ENCODE measurements at places on chromosomes 4 and X. TPM values are rescaled to one million over a fixed set of nuclear protein-coding genes. Genes with fewer than 3 reads are reported as not detected.
A peak's percentile ranks its signal among the peaks of the same experiment; 100 is the strongest.

Gene FATE1
- 0.49 TPM for total RNA-seq

- DNase-seq = peak; percentile 89
Measured at GRCh38 chrX:41384051-41384705, 50.2 kb downstream of the DDX3X start.

Gene CPZ
- 13.2 TPM for total RNA-seq

Gene USP51
- 1.1 TPM for total RNA-seq

DNA sequence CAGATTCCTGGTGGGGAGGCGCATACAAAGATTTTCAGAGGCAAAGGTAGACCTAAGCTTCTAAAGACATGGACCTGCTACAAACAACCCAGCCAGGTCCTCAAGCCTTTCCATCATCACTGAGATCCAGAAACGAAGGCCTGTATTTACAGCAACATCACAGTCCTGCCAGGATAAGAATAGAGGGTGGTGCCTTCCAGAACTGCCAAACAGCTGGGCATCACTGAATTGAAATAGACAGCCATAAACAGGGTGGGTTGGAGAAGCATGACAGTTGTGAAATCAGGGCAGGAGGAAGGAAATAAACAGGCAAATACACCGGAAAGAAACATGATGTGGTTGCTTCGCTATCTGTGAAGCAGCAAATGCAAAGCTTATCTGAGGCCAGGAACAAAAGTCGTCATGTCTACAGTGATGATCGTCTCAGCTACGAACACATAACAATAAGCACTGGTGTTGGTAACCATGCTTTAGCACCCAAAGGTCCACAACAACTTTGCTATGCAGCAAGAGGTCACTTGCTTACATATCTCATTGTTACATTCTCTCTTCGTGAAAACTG, 6.7 kb upstream of the TMEM154 start:
- no peak for DNase-seq

Gene CHRDL1
- 177 TPM for total RNA-seq

Gene PRDM8
- 10.6 TPM for total RNA-seq

DNA sequence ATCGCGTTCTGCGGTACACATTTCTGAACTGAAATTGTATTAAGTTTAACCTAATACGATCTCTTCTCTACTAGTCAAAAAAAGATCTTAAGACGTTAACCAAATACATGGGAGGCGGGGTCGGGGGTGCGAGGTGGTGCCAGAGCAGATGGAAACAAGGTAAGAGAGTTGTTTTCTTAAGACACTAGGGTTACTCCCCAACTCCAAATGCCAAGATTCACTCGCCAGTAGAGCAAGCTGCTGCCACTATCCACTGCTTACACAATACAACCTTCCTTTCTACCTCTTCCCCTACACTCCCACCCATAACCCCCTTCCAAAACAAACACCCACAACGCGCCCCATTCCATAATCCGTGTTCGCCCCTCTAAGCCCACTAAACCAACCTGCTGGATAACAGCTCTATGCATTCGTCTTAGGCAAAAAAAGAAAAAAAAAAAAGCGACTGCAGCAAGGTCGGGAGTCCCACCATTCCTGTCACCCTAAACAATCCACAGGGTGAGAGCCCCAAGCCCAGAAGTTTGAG, 1.3 kb downstream of the LCORL start:
- peak; percentile 19 for DNase-seq

Gene FGD1
- 5.6 TPM for total RNA-seq

DNA sequence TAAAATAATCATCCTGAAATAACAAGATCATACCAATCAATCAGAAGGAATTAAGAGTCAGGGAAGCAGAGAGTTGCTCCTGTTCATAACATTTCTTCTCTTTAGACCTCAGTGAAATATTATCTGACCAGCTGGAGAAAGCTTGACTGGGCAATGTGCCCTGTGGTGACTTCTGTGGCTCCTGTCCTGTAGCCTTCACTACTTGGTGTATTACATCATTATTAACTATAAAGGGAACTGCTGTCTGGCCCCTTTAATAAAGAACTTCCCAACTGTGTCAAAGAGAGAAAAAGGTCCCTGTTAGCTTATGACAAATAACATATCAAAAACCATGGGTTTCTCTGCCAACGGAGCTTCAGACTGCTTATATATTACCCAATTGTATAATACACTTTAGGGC, 18.0 kb downstream of the OPHN1 start:
- peak; percentile 91 for DNase-seq

DNA sequence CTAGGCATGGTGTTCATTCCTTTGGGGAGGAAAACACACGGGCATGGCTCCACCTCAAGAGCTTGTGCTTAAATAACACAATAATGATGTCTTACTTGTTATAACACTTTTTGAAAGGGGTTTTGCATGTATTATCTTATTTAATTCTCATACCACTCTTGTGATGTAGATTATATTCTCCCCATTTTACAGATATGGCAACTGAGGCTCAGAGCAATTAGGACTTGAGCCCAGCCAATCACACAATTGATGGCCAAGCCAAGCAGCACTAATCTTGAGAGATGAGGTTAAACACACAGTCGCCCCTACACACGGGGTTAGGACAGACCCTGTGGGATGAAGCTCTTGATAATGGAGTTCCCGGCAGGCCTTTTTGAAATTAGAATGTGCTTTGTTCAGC, 45.1 kb downstream of the BCORL1 start:
- DNase-seq = no peak

Gene LUZP4
- total RNA-seq = not detected

- DNase-seq = no peak
Measured at GRCh38 chr4:38684271-38684670, 20.3 kb downstream of the KLF3 start.

DNA sequence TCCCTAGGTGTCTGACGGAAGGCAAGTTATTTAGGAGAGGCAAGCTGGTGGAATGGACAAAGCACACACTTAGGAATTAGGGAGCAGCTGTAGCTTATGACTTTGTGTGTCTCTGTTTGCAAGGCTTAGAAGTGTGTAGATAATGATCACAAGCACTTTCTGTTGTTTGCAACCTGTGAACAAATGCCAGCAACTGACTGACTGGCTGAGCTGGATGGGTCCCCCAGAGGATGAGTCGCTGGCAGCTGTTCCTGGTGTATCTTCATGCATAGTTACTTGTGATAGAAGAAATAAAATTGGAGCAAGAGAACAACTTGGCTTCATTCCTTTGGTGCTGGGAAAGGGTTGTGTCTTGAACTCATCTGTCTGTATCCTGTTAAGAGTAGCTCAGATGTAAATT, 64.2 kb upstream of the BEND4 start:
- DNase-seq = no peak

DNA sequence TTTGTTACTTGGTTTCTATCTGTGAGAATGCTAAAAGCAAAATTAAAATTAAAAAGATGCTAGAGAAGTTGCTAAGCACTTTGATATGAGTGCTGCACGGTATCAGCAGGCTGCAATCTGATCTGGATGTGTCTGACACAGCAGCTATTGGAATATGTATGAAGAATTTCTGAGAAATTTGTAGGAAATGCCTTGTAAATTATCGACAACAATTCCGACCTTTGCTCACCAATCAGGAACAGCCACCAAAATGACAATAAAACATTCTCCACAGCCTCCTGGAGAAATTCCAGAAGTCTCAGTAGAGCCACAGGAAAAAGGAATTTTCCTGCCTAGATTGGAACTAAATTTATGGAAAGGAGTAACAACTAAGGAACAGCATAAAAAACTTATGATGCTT, 82.5 kb downstream of the TIGD2 start:
- DNase-seq = no peak

- peak; percentile 48 for DNase-seq
Measured at GRCh38 chrX:119181491-119181890, 53.9 kb upstream of the KIAA1210 start.

DNA sequence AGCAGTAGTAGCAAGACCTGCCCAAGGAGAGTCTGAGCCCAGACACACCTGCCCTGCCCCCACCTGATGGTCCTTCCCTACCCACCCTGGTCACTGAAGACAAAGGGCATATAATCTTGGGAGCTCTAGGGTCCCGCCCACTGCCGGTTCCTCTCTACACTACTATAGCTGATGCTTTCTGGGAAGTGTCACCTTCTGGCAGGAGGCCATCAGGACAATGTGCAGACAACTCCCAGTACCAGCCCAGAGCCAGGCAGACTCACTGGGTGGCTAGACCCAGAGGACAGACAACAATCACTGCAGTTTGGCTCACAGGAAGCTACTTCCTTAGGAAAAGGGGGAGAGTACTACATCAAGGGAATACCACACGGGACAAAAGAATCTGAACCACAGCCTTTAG, 312.7 kb downstream of the SPRY1 start:
- DNase-seq = peak; percentile 14

Gene RPS6KA6
- not detected for total RNA-seq

Gene DCK
- total RNA-seq = 42.3 TPM

Gene ERVMER34-1
- total RNA-seq = not detected

Gene FAM156A
- 23.1 TPM for total RNA-seq

Gene TLR2
- 4.8 TPM for total RNA-seq

Gene GALNTL6
- total RNA-seq = not detected

DNA sequence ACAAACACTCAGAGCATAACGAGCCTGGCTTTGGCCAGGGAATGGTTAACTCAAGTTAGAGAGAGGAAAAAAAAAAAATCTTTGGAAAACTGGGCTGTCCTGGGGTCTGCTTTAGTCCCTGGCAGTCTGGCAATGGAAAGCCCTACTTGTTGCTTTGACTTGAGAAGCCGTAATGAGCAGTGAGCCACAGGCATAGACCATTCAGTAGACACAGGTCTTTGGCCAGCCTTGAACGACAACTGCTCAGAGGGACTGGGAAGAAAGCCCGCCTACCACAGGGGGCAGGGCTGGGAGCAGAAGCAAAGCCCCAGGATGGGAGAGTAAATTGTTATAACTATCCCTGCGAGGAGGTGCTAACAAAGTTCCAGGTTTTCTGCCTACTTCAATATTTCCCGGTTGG, 25.9 kb downstream of the SLC25A43 start:
- DNase-seq = no peak

- DNase-seq = no peak
Measured at GRCh38 chr4:8255698-8256441, 13.7 kb upstream of the HTRA3 start.

GRCh38 chr4:138758876-138759553, 256.6 kb upstream of the NOCT start:
- no peak for DNase-seq

GRCh38 chr4:36024901-36025660, 219.2 kb downstream of the ARAP2 start:
- DNase-seq = no peak

Gene SSX4B
- total RNA-seq = not detected

DNA sequence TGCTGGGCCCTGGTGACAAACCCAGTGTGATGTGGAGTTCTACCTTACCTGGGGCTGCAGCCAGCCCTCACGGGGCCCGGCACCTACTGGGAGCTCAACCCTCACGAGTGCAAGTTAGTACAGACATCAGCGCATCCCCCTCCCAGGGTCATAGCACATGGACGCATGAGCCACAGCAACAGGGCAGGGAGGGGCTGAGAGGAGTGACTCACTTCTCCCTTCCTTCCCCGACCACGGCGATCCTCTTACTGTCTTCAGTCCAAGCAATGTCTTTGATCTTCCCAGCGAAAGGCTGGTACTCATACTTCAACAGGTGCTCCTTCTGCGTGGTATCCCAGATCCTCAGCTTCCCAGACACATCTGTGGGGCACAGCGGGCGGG, 17.8 kb downstream of the WDR1 start:
- peak; percentile 82 for DNase-seq

DNA sequence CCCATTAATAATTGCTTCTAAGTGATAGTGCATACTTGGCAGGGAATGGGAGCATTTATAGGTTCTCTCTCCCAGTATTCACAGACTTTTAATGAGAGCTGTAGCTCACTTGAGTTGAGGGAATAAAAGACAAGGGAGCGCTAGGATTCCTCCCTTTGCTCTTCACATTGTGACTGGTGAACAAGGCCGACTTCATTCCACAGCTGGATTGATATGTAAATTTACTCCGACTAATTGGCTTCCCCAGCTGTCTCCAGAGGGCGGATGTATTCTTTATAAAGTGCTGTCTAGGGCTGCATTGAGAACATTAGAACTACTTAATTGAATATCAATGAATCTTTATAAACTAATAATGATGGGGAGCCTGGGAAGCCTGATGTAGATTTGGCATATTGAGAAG, 63.4 kb downstream of the GPR50 start:
- no peak for DNase-seq

Gene SYTL5
- 18.2 TPM for total RNA-seq

DNA sequence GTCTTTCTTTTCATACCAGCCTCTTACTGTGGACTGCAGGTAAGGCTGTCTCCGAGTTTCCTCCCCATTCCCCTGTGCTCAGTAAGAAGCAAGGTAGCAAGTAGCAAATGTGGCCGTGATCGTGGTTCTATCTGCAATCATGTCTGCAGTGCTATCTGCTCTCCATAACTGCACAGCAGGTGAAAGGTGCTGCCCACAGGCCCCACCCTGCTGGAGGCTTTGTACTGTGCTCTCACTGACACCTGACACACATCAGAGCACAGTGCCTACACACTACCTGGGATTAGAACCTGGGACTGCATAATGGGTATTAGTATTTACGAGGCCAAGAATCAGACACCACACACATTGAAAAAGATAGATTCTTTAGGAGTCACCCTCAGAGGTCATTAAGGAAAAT, 15.3 kb downstream of the PGRMC1 start:
- DNase-seq = no peak

Gene CT83
- total RNA-seq = not detected

DNA sequence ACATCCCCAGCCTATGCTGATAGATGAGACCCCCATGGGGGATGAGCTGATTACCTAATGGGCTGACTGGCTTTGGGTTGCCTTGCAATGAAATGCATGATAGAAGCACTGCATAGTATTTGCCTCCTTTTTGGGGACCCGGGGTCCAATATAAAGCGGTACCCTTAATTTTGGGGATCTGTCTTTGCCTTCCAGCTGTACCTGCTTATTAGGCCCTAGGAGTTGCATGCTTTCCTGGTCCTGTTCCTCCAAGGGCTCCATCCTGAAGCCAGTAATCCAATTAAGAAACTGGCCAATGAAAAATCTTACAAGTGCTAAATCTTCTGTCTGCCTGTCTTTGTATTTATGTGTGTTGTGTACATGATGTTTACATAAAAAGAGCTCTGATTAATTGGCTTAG, 791.6 kb downstream of the TRIML1 start:
- no peak for DNase-seq

- no peak for DNase-seq
Measured at GRCh38 chrX:25072247-25072646, 56.5 kb upstream of the ARX start.

DNA sequence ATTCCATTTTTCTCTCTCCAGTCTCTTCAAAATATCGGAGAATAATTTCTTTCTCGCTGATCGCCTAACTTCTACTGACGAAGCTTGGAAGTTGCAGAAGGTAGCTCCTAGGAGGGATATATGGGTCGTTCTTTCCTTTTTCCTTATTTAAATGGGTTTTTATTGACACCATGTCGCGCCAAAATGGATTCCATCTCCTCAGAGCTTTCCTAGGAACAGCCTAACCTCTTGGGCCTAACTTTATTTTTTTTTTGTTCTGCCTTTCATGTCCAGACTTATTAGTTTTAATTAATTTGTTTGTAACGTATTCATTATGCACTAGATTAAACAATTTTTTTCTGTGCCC, 359.4 kb upstream of the ZCCHC13 start:
- DNase-seq = peak; percentile 29

Gene ITIH6
- total RNA-seq = not detected

GRCh38 chrX:47093248-47093647, 15.0 kb downstream of the RGN start:
- peak; percentile 33 for DNase-seq

Gene PABPC1L2B
- total RNA-seq = not detected
